NCI-H187 treated with DMSO at 0.1 percent for 48 hours (cell line): ENCODE measurements at places on chromosomes 7 and 10.

- DNase-seq = no peak
Observed at GRCh38 chr10:79400146-79401004, 45.0 kb downstream of the ZCCHC24 start.

DNA sequence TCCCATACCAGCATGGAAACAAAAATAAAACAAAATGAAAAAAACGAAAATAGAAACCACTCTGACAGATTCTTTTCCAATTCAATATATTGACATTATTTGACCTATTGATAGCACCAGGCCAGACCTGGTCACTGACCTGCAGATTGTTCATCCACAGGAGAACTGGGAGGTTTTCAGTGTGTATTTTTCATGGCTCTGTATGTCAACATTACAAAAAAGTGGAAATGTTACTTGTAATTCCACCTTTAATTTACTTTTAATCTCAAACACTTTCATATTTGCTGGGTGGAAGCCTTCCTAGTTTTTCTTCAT lies 2.9 kb downstream of the HKDC1 start:
- DNase-seq = no peak

- no peak for DNase-seq
Observed at GRCh38 chr7:106640368-106641141, 20.4 kb downstream of the CCDC71L start.

GRCh38 chr7:77239471-77239870 lies 39.9 kb upstream of the FGL2 start:
- no peak for DNase-seq

DNA sequence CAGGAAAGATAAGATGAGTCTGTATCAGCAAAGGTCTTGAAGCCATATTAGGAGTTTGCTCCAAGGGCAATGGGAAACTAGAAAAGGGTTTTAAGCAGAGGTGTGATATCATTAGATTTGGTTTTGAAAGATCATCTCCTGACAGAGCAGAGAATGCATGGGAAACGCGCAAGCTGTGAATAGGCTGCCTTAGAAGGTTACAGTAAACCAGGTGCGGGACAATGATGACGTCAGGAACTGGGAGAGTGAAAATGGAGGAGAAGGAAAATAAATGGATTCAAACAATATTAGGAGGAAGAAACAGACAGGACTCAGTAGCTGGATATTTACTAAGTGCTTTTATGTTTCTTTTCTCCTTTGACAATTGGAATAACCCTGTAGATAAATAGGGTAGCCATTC lies 50.6 kb downstream of the CACNB2 start:
- DNase-seq = no peak

DNA sequence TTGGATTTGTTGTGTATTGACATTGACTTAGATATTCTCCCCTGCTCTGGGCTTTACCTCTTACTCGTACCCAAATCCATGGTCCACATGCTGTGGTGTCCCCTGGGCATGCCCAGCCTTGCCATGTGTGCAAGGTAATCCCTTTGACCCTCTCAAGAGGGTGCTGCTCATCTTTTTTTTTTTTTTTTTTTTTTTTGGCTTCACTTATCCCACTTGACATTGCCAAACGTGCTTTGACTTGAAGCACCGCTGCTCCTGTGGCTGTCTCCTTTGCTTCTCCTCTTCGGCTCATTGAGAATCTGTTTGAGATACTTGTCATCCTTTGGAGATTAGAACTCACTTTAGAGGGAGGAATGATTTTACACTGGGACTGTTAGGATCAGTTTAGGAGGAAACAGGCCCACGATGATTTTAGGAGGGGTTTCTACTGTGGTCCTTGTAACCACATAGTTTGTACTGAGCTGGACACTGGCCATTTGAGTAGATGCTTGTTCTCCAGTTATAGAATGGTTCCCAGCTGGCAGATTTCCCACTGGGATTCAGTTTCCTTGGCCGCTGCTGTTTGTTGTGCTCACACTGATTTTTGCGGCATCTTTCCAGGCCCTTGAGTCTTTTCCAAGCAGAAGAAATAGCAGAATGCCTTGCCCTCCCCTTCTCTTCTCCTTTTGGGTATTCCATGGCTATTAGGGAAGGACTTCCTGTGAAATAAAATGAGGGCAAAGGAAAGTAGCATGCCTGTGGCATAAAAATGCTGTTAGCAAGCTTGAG lies 184.8 kb downstream of the AUTS2 start:
- DNase-seq = peak; percentile 89

GRCh38 chr7:94486216-94486615 lies 23.4 kb upstream of the CASD1 start:
- DNase-seq = no peak

DNA sequence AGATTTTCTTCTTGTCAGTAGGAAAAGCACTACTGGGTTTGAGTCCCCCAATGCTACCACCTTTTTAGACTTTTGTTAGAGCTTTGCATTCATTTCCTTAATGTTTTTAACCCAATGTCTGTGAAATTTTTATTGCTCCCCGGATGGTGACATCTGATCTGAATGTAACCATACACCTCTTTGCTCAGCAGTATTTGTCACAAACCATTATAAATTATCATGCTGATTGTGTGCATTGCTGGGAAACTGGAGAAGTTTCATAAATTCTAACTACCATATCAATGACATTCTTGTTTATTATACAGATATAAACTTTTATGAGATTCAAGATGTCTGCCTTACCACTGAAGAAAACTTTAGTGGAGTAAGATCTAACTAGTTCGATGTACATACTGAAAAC lies 8.5 kb downstream of the NRP1 start:
- DNase-seq = no peak

GRCh38 chr10:69240455-69240854 lies 20.3 kb downstream of the HKDC1 start:
- DNase-seq = no peak

- DNase-seq = no peak
Observed at GRCh38 chr7:148368562-148368961, 222.0 kb upstream of the C7orf33 start.

- DNase-seq = no peak
Observed at GRCh38 chr7:137909042-137909441, 62.3 kb upstream of the DGKI start.

GRCh38 chr7:24834128-24834798 lies 77.0 kb upstream of the GSDME start:
- DNase-seq = no peak

GRCh38 chr10:10551596-10552301 lies 465.9 kb upstream of the CELF2 start:
- DNase-seq = peak; percentile 27

GRCh38 chr10:45460235-45460878 lies 86.3 kb downstream of the ALOX5 start:
- DNase-seq = no peak

GRCh38 chr10:26336979-26337378 lies 101.2 kb upstream of the APBB1IP start:
- no peak for DNase-seq

GRCh38 chr10:106900016-106900652 lies 264.4 kb downstream of the SORCS1 start:
- DNase-seq = no peak
